Erythroblast (primary cell): ENCODE measurements at places on chromosomes 3 and 15.

- no peak for DNase-seq
Observed at GRCh38 chr3:168001244-168001643, 94.5 kb downstream of the GOLIM4 start.

- no peak for DNase-seq
Observed at GRCh38 chr3:17355591-17355990, 386.8 kb downstream of the TBC1D5 start.

DNA sequence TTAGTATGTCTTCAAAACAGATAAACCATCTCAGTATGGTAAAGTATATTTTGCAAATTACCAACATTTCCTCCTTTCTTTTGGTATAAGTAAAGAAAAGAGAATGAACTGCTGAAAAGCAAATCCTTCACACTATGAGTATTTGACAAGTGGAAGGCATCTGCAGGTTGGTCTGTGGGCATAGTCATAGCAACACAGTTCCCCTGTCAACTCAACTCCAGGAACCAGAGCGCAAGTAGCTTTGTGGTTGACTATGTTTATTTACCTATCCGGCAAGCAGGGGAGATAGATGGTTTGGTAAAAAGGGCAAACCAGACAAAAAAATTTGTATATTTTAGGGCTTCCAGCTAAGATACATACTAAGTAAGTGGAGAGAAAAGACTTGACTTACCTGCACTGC, 88.3 kb upstream of the PPIB start:
- no peak for DNase-seq

DNA sequence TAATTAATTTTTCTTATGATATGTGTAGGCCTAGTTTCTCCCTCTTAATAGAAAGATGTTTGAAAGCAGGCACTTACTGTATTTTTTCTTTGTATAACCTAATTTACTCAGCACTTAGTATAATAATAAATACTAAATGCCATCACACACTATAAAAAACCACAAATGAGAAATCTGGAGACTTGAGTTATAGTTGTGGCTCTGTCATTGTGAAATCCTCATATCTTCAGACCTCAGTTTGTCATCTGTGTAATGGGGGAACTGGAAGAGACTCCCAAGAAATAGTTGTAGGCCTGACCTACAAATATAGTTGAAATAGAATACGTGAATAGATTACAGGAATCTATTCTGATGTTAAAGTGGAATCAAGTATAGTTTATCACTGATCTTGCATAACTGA, 287.6 kb upstream of the DPH6 start:
- no peak for DNase-seq

DNA sequence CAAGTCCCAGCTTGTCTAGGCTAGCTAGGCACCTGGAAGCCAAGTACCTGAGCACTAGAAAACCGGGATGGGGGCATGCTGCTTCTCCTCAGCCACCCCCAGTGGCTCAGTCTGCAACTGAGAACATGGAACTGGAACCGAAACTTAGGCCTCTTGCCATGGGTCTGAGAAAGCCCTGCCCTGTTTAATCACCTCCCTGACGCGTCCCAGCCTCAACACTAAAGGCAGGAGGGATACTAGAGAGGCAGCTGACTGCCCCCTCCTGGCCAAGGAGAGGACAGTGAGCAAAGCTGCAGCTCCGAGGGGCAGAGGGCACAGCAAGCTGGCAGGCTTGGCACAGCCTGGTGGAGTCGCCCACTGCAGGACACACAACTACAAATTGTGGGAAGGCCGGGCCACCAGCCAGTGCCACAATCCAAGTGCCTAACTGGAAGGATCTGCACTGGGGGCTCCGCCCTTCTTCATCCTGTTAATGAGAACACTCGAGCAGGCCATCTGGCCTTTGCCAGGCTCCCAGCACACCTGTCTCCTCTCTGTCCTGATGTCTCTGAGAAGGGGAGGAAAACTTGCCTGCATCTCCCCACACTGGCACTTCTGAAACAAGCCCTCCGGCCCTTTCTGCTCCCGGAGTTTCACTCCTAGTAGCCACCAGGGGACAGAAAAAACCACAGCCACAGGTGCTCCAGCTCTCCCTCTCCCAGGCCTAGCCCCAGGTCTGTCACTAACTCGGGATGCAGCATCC, 53.7 kb downstream of the BDH1 start:
- peak; percentile 45 for DNase-seq

GRCh38 chr15:39629371-39629770, 48.5 kb downstream of the THBS1 start:
- DNase-seq = no peak

GRCh38 chr3:172102883-172103310, 63.5 kb downstream of the FNDC3B start:
- DNase-seq = no peak

GRCh38 chr3:17733215-17733614, 9.2 kb downstream of the TBC1D5 start:
- no peak for DNase-seq

- DNase-seq = no peak
Observed at GRCh38 chr3:70006089-70006488, 6.6 kb downstream of the SAMMSON start.

DNA sequence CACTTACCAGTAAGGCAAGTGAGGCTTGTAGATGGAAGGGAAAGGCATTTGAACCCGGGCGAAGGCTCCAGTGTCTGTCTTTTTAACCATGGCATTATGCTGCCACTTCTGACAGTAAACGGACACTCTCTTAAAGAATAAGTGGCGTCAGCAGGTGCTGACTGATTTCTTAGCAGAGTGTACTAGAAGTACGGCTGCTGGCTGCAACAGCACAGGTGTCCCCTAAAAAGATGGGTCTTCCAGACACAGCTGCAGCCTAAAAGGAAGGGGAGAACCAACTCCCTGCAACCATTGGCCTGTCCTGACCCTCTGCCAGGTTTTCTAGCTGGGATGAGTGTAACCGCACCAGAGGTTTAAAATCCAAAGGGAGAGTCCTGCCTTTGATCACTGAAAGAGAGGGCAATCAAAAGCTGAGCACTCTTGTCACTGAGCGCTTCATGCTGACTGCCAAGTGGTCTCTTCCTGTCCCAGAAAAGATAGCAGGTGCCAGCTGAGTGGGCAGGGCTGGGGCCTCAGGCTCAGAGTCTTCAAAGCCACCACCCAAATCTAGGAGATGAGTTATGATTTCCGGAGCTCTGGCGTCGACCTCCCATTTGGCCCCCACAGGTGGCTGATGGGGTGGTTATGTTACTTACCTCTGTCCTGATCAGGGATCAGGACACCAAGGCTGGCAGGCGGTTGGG, 255.8 kb downstream of the SLCO3A1 start:
- no peak for DNase-seq

GRCh38 chr15:77507143-77507897, 86.6 kb downstream of the HMG20A start:
- DNase-seq = no peak

DNA sequence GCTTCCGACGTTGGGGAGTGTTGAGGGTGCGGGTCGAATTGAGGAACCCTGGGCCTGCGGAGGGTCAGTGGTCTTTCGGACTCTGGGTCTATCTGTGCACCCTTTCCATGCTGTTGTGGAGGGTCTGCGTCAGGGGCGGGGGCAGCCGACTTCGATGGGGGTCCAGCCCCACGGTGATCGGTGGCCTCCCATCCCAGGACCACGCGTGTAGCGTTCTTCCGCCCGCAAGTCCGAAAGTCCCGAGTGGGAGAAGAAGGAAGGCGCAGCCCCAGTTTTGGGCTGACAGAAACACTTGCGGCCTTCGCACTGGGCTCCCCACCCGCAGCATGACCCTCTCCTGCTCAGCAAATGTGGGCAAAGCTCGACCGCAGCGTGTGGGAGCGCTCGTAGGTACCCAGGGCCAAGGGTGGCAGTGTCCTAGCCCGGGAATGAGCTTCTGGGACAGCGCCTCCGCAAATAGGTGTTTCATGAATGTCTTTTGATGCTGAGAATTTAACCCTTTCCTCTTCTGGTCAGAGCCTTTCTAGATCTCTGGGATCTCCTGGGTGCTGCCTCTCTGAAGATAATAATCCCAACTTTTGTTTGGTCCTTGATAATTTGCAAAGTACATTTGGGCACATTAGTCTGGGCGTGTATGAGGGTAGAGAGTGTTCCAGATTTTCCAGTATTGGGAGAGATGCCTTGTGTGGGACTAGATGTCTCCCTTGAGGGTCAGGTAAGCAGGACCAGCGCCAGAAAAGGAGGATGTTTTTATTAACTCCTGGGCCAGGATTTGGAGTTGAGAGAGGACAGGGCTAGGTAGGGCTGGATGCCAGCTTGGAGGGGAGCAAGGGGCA, 2.3 kb upstream of the DLL4 start:
- no peak for DNase-seq

GRCh38 chr15:93028632-93029213, 60.3 kb downstream of the RGMA start:
- peak; percentile 21 for DNase-seq

GRCh38 chr3:14925729-14926591, 21.4 kb upstream of the NR2C2 start:
- DNase-seq = peak; percentile 61

DNA sequence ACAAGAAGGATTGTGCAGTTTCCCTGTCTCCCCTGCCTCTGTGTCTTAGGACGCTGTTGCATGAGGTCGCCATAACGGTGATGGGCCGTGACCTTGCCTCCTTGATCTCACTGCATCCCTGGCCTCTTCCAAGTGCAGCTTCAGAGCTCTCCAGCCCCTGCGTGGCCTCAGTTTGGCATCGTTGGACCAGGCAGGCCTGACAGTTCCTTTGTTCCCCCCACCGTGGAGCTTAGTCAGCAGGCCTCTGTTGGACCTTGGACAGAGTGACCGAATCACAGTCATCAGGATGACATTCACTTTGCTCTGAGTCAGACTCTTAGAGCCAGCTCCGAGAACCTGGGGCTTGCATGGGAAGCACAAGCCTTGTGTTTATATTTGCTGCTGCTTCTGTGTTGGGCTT, 139.4 kb downstream of the OPA1 start:
- no peak for DNase-seq

- no peak for DNase-seq
Observed at GRCh38 chr3:43302116-43302880, 16.0 kb downstream of the SNRK start.

- no peak for DNase-seq
Observed at GRCh38 chr15:100350434-100351226, 8.9 kb upstream of the ADAMTS17 start.

DNA sequence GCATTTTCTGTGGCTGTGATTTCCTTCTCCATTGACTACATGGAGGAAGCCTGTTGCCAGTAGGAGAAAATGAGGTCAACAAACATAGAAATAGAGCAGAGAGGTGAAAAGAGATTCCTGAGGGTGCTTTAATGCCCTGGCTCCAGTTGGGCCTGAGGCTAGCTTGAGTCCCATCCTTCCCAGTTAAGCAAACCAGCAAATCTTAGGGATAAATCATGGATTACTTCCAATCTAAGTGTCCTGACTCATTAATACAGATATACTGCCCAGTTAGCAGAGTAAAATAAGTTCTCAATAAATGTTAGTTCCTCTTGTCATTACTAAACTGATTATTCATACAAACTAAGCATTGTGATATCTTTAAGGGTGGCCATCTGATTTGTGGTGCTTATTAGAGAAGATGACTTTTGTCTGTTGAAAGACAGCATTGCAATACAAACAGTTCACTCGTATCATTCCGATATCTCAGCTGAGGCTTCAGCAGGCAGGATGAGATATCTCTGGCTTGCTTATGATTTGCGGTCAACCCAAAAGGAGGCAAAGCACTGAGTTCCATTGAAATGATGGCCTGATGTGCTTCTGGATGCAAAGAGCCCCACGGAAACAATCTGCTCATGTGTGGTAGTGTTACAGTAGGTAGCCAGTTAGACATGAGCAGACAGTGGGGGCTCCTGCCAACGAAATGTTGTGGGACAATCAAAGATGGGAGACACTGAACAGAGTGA, 6.6 kb upstream of the STARD5 start:
- no peak for DNase-seq

- no peak for DNase-seq
Observed at GRCh38 chr15:88537591-88538317, 8.7 kb downstream of the DET1 start.

DNA sequence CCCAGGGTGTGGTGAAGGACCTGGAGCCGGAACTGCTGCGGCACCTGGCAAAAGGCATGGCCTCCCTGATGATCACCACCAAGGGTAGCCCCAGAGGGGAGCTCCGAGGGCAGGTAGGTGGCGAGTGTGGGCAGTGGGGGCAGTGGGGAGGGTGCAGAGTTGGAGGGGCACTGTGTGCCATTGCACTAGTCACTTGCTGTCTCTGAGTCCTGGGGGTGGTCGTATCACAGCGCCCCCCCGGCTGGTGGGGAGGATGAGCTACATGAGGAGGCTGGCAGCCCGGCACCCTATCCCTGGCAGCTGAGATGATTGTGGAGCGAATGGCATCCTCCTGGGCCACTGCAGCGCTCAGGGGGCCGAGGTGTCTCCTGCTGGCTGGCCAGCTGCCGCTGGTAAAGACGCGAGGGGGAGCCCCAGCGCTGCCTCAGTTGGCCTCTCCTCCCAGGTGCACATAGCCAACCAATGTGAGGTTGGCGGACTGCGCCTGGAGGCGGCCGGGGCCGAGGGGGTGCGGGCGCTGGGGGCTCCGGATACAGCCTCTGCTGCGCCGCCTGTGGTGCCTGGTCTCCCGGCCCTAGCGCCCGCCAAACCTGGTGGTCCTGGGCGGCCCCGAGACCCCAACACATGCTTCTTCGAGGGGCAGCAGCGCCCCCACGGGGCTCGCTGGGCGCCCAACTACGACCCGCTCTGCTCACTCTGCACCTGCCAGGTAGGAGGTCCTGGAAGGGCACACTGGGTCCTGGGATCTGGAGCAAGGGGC, 6.4 kb downstream of the CHRD start:
- no peak for DNase-seq

DNA sequence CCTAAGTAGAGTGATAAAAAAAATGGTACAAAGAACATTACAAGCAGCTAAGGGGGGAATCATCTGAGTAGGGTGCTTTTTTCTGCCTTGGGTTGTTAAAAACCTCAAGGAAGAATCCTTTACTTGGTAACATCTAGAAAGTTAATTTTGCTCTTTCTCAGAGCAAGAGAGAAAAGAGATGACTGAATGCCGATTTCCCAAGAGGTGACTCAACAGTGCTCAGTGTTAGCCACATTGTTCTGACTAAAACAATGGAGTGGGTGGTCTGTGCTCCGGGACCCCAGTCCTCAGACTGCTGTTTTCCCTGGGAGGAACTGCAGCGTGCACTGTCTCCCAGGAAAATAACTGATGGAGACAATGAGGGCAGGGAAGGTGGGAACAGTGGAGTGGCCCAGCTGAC, 41.1 kb upstream of the RASGRP1 start:
- DNase-seq = no peak

- peak; percentile 43 for DNase-seq
Observed at GRCh38 chr3:183161552-183162336, 790 bp downstream of the LAMP3 start.

DNA sequence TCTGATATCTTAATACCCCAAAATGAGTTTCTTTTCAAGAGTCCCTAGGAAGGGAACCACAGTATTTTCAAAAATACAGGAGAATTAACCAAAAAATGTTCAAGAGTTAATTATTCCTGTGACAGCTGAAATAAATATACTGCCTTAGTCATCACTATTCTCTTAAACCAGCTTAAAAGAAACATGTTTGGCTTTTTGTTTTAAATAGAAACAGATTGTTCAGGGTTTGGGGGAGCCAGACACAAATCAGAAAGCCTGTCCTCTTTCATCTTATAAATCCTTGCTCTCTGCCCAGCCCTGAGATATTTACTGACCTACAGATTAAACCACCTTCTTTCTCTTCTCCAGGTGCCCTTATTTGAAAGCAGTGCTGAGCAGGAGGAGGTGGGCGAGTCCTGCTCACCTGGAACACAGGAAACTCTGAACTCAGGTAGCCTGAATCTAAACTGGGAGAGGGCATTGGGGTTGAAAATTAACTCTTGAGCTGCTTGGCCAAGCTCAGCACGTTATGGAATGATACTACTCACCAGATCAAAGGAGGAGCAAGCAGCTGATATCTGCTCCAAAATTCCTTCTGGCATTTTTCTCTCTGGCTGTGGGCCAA, 84.1 kb upstream of the SPRED1 start:
- DNase-seq = no peak

GRCh38 chr3:141690431-141691072, 47.5 kb upstream of the RNF7 start:
- no peak for DNase-seq
